T-helper 17 cell (primary cell): ENCODE measurements at places on chromosomes 11 and 22.

- no peak for DNase-seq
Observed at GRCh38 chr11:121489823-121490222, 37.1 kb upstream of the SORL1-AS1 start.

- DNase-seq: no peak
Observed at GRCh38 chr11:27592098-27592780, 85.7 kb upstream of the LIN7C start.

GRCh38 chr11:57585301-57585700 lies 12.2 kb upstream of the SERPING1 start:
- no peak for DNase-seq

GRCh38 chr11:43393765-43394355 lies 35.1 kb downstream of the TTC17 start:
- DNase-seq: no peak

- no peak for DNase-seq
Observed at GRCh38 chr11:62676698-62677097, 2.2 kb downstream of the UBXN1 start.

GRCh38 chr11:118928870-118929500 lies 3.3 kb upstream of the BCL9L start:
- no peak for DNase-seq

DNA sequence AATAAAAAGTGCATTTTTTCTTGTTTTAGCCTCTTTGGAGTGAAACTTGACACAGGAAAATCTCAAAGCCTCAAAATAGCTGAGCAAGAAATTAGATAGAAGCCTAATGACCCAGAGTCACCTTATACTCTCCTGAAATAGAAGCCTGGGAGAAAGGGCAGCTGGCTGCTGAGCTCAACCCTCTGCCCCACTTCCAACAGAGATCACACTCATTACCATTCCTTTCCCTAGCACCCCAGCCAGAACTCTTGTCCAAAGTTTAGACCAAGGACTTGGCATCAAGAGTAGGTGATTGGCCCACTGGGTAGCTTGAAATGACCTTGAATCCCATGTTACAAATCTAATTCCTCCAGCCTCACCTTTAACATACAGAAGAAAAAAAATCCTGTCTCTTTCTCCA lies 62.7 kb upstream of the AMOTL1 start:
- DNase-seq: no peak

DNA sequence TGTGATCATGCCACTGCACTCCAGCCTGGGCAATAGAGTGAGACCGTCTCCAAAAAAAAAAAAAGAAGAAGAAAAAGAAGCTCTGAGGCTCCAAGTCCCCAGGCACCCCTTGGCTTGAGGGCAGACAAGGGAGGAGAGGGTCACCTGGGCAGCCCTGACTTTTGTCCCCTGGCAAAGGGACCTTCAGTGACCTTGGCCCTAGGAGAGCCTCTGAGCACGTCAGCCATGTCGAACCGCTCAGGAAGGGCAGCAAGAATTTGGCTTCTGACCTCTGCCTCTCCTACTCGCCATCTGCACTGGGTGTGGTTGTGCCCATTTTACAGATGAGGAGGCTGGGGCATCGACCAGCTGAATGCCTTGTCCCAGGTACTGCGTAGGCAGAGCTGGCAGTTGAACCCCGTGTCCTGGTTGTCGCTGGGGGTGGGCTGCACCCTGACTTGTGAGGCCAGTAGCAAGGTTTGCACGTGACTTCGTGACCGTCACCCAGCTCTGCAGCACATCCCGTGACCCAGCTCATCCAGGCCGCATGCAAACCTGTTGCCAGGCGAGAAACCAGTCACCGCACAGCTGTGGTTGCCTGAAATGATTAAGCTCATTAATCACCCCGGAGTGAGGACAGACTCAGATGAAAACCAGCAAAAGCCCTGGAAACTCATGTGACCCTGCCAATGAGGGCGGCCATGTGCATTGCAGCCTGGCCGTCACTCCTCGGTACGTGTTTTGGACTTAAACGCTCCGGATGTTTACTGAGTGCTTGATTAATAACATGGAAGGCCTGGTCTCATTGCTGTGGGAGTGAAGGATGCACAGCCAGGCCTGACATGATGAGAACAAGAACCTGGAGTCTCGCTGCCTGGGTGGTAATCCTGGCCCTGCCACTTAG lies 47.7 kb upstream of the PPP6R3 start:
- no peak for DNase-seq

- no peak for DNase-seq
Observed at GRCh38 chr11:9512370-9513019, 51.7 kb downstream of the ZNF143 start.

GRCh38 chr11:95912902-95913560 lies 10.9 kb downstream of the MTMR2 start:
- DNase-seq: no peak

DNA sequence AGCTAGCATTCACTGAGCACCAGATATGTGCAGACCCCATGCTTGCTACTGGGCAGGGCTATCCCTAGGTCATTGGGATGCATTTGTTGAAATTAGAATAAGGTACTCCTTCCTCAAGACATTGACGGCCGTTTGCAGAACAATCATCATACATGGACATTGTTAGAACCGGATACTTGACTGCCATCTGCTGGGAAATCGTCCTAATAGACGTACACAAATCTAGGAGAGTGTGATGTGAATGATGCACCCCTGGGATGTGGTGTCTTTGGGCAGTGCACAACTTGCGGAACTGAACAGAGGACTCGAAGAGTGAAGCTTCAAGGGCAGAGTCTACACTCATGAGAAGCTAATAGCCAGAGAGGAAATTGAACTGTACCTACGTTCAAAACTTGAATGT lies 35.9 kb downstream of the MYO18B start:
- no peak for DNase-seq

GRCh38 chr11:112292785-112293407 lies 32.2 kb upstream of the PLET1 start:
- no peak for DNase-seq

DNA sequence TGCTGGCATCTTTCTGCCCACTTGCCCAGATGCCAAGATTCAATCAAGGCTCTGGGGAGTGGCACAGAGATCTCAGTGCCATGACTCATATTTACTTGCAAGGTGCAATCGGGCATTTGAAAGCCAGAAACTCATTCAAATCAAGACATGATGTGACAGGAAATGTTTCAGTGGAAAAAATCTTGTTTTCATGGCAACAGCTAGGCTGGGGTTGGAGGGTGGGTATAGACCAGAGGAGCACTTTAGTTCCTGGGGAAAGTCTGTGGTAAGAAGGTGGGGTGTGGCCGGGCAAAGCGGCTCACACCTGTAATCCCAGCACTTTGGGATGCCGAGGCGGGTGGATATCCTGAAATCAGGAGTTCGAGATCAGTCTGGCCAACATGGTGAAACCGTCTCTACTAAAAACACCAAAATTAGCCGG lies 1.2 kb downstream of the MAJIN start:
- no peak for DNase-seq

DNA sequence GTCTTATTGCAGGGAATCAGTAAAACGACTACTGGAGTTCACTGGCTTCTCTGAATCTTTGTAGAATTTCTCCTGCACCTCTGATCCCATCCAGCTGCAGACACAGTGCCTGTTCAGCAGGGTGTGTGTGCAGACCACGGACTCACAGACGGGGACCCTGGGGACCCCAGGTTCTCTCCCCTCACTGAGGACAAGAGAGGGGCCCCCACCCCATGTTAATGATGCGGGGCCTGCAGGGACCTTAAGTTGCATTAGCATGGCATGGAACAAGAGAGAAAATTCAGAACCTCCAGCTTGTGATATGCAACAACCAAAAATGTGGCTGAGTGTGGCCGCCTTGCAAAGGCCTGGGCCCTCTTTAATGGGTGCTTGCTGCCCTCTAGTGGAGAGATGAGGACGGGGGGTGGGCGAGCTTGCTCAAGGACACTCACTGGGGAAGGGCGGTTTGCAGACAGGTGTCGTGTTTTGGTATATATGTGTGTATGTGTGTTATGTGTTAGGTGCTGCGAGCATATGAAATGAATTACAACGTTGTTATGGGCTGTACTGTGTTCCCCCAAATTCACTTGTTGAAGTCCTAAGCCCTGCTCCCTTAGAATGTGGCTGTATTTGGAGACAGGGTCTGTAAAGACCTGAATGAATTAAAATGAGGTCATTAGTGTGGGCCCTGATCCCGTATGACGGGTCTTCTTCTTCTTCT lies 84.4 kb upstream of the SEPTIN5 start:
- peak; percentile 58 for DNase-seq

GRCh38 chr11:11243590-11244469 lies 109.2 kb downstream of the CSNK2A3 start:
- DNase-seq: peak; percentile 43

DNA sequence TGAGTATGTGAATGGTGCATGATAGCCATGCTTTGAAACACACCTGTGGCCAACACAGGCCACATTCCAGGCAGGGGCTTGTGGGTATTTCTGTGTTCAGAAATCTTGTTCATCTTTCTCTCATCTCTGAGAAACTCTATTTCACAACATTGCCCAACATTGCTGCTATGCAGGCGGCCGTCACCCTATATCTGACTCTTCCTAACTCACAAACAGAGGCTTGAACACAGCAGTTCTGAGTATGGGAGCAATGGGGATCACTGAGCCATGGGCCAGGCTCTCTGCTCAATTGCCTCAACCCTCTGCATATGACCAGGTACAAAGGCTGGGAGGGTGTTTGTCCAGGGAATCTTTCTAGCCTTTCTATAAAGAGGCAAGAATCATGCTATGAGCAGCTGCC lies 259.9 kb downstream of the BUD13 start:
- no peak for DNase-seq

DNA sequence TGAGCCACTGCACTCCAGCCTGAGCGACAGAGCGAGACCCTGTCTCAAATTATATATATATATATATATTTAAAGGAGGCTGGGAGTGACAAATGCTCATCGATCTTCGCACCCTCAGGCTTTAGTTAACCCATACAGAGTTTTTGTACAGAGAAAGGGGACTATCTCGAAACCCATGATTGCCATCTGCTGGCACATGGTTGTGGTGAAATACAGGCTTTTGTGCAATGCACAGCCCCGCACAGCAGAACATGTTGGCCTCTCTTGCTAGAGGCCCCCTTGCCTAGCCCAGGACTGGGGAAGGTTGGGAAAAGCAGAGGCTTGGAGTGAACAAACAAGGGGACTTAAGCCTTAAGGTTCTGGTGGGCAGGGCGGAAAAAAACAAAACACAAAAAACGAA lies 3.6 kb downstream of the MYBPC3 start:
- no peak for DNase-seq

GRCh38 chr11:76073724-76074123 lies 132.6 kb downstream of the WNT11 start:
- no peak for DNase-seq

DNA sequence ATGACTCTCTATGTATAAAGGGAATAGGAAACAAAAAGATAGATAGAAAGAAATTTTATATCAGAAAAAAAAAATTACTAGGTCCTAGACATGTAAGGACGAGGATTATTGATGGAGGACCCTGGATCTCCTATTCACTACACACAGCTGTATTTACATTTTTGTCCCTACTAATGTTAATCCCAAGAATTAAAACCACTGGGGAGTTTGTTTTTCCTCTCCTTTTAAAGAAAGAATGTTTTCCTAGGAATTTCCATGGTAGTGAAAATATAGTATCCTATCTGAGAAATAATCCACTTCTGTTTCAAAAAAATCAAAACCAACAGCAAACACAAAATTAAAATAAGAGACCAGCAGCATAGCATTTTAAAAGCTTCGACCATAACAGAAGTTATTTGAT lies 41.1 kb downstream of the PDGFD start:
- DNase-seq: no peak

- DNase-seq: no peak
Observed at GRCh38 chr11:69640995-69641581, at the start of gene CCND1. Gene CCND1, plus strand, starts transcription at chr11:69641156. Its CDS starts 158 bp downstream, at chr11:69641314.

DNA sequence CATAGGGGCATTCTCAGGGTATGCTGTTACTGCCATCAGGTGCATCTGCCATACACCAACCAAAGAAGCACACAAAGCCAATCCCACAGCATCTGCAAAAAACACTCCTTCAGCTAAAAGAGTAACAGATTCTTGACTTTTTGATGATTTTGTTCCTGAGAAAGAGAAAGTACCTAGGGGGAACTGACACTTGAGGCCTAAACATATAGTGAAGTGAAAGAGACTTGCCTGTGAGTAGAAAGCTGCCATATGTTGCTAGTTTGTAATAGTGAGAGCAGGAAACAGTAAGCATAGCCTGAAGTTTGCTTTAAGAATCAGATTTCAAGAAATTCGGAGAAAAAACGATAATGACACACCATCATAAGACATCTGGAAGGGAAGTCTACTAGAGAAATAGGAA lies 97.9 kb upstream of the CTSC start:
- DNase-seq: no peak

DNA sequence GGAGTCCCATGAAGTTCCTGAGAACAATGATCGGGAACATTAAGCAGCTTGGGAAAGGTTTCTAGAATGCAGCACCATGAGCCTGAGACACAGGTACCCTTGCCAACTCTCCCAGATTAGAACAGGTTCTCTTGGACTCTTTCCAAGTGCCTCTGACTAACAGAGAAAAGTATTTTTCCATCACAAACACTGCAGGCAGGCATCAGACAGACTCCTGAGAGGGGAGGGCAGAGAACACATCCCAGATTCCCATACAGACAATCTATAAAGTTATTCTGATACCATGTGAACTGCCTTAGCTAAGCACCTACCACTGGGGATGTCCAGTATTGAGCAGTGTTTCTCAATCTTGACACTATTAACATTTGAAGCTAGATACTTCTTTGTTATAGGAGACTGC lies 27.3 kb downstream of the SERGEF start:
- DNase-seq: no peak

GRCh38 chr11:17019232-17019631 lies 5.0 kb upstream of the PLEKHA7 start:
- no peak for DNase-seq

GRCh38 chr11:26247340-26247739 lies 84.6 kb upstream of the ANO3 start:
- DNase-seq: no peak

GRCh38 chr22:25497181-25497641 lies 67.3 kb upstream of the GRK3 start:
- DNase-seq: no peak

DNA sequence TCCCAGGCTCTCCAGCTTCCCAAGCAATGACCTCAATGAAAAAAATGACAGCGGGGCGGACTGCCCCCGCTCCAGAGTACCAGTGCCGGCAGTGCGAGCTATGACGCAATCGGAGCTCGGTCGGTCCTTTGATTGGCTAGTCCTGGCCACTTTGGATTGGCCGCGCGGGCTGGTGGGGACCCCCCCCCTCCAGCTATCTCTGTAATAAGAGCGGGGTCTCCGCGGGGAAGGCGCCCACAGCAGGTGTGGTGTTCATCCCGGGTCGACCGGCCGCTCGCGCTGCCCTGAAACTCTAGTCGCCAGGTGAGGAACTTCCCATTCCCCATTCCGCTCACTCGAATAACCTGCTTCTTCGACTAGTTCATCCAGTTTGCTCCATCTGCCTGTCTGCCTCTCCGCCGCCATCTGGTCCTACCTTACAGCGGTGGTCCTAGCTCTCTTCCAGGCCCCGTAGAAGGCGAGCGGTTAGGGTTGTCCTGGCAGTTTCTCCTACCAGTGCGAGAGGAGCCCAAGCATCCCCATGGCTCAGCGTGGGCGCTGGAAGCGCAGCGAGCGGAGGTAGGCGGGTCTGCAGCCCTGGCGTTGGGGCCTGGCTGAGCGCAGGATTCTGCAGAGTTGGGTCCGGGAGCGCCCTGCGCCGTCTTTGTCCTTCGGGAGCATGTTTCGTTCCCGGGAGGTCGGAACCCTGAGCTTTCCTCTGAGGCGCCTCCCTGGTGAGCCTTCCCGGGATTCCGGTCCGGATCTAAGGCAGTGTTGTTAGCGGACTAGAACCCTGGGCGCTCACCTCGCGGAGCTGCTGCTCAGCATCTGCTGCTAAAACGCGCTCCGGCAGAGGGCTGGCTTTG lies at the start of gene CALCB:
Gene CALCB, plus strand, starts transcription at position 233 of the 845 bp plus-strand sequence. CDS start 1,126 bp downstream, outside the sequence.
- no peak for DNase-seq

GRCh38 chr22:42288791-42289190 lies 18.3 kb upstream of the TCF20 start:
- DNase-seq: no peak

GRCh38 chr11:112658431-112658878 lies 302.8 kb upstream of the NCAM1 start:
- DNase-seq: no peak
